Bronchial smooth muscle cell (primary cell): ENCODE measurements at places on chromosomes 13 and 19. TPM values are rescaled to one million over a fixed set of nuclear protein-coding genes. Genes with fewer than 3 reads are reported as not detected.

ZNF69 gene
- total RNA-seq = 2.9 and 4.1 TPM in 2 replicates

WDR87 gene
- not detected in 2 replicates for total RNA-seq

EVI5L gene
- total RNA-seq = 13.4 and 18.3 TPM in 2 replicates

BSG gene
- 256 and 287 TPM in 2 replicates for total RNA-seq

KANK3 gene
- 0.16 and 0.26 TPM in 2 replicates for total RNA-seq

RGS9BP gene
- total RNA-seq = 0.32 and 0.34 TPM in 2 replicates

TIMM13 gene
- total RNA-seq = 41.2 and 43.8 TPM in 2 replicates

ADAMTS10 gene
- 6.8 and 8.1 TPM in 2 replicates for total RNA-seq

ACTN4 gene
- total RNA-seq = 195 and 200 TPM in 2 replicates

HSPB6 gene
- total RNA-seq = 96.5 and 248 TPM in 2 replicates

MAMSTR gene
- 0.60 and 0.79 TPM in 2 replicates for total RNA-seq

CYP4F12 gene
- total RNA-seq = not detected in 2 replicates

ZNF724 gene
- total RNA-seq = 1.4 and 2.2 TPM in 2 replicates

CLDN10 gene
- not detected in 2 replicates for total RNA-seq

IL11 gene
- total RNA-seq = 0.94 and 1.6 TPM in 2 replicates

GFY gene
- total RNA-seq = not detected in 2 replicates

HIPK4 gene
- total RNA-seq = 0.16 and 0.17 TPM in 2 replicates

MUC16 gene
- total RNA-seq = under 0.01 TPM in 1 of 2 replicates, not detected in the other

NKPD1 gene
- total RNA-seq = 0.47 and 0.52 TPM in 2 replicates

TEAD2 gene
- 17.2 and 18.5 TPM in 2 replicates for total RNA-seq

MZT1 gene
- 2.2 and 5.5 TPM in 2 replicates for total RNA-seq

SMAD9 gene
- 4.2 and 6.8 TPM in 2 replicates for total RNA-seq

LILRB3 gene
- total RNA-seq = not detected in 2 replicates

ZNF790 gene
- total RNA-seq = 7.4 and 8.8 TPM in 2 replicates

ZNF888 gene
- 2.5 and 3.5 TPM in 2 replicates for total RNA-seq

CEACAM3 gene
- not detected in 2 replicates for total RNA-seq

ZNF865 gene
- 0.34 and 0.63 TPM in 2 replicates for total RNA-seq
